ENCODE measurements at places on chromosomes 16 and 17.

DNA sequence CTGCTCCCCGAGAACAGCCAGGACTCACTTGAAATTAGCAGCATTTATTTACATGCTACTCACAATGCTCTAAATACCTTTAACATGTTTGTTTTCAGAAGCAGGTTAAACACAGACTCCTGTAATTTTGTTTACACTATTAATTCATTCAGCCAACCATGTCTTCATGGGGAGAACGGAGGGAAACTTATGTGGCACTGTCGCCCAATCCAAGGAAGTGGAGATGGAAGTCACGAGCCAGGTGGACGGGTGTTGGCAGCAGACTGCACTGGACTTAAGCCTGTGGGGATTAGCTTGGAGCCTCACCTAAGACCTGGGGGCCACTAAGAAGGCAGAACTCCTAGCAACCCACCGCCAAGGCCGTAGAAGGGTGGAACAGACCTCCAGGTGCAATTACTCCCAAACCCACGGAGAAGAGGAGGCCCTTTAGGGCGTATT lies 8.8 kb upstream of the GFAP start:
- H3K27ac ChIP-seq = no peak overlapping the region
- peaks cover 19% of the 10 kb centered on the region for H3K36me3 ChIP-seq
- peaks cover 4% of the 10 kb centered on the region for H3K4me1 ChIP-seq

DNA sequence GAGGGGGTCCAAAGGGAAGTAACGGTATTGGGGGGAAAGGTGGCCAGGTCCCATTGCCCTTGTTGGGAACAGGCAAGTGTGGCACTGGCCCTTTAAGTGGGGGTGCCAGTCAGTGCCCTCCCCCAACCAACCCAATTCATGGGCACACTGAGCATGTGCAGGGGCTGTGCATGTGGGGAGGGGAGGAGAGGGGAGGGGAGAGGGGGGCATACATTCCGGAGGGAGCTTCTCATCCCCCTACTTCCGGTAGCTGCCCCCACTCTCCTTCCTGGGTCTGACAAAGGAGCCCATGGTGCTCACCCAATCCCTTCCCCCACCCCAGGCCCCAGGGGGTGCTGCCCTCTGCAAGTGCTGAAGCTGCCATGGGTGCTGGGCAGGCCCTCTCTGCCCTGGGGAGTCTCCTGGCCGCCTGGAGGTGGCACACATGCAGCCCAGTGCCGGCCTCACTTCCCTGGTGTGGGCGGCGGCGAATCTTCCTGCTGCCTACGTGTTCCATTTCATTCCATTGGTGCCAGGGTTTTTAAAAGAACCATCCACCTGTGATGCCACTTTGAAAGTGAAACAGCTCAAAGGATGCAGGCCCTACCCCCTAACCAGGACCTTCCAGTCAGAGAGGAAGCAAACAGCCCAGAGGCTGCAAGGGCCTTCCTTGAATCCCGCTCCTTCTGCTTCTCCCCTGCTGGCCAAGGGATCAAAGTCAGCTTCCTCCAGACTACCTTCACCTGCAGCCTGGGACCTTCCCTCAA lies 11.0 kb downstream of the HEXIM2 start:
- H3K4me1 ChIP-seq = peaks cover 25% of the 10 kb centered on the region
- peak overlapping the region; percentile 68 for H3K4me3 ChIP-seq
- H3K36me3 ChIP-seq = no peaks in the 10 kb centered on the region
- H3K27ac ChIP-seq = peak overlapping the region; percentile 89

GRCh38 chr17:77793146-77793970 lies 165.1 kb upstream of the TNRC6C start:
- H3K27me3 ChIP-seq = no peaks in the 10 kb centered on the region
- H3K36me3 ChIP-seq = no peaks in the 10 kb centered on the region
- H3K4me1 ChIP-seq = peaks cover 2% of the 10 kb centered on the region
- H3K27ac ChIP-seq = no peak overlapping the region
- H3K4me3 ChIP-seq = no peak overlapping the region

DNA sequence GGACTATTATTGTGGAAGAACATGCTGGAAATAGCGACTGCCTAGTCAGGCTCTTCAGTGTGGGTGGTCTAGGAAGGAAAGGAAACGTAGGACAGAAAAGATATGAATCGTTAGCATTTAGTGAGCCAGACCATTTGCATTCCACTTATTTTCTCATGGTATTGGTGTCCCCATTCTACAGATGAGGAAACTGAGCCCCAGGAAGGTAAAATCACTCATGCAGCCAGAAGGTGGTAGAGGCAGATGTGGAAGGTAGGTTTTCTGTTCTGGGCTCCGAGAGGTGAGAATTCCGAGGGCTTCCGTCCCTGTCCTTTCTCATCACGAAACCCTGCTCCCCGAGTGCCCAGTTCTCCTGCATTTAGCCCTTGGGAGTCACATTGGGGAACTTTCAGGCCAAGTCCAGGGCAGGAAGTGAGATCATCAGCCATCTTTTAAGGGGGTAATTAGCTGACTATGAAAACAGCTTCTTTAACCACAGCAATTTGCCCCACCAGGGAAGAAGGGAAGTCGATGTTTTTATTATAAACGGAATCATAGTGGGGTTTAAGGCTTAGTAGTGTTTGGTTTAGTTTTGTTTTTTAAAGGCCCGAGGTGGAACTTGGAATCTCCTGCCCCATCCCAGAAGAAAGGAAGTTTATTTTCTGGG lies 110.7 kb upstream of the IRX3 start:
- H3K4me1 ChIP-seq = no peaks in the 10 kb centered on the region
- H3K27ac ChIP-seq = no peak overlapping the region
- no peak for DNase-seq
- peaks cover 3% of the 10 kb centered on the region for H3K27me3 ChIP-seq
- H3K4me3 ChIP-seq = no peak overlapping the region

GRCh38 chr17:51319186-51319585 lies 58.8 kb downstream of the UTP18 start:
- peaks cover 4% of the 10 kb centered on the region for H3K36me3 ChIP-seq
- no peak overlapping the region for H3K27ac ChIP-seq
- H3K27me3 ChIP-seq = peaks cover 5% of the 10 kb centered on the region
- no peak for DNase-seq
- H3K4me3 ChIP-seq = no peak overlapping the region

- H3K27me3 ChIP-seq = peaks cover 2% of the 10 kb centered on the region
- no peaks in the 10 kb centered on the region for H3K36me3 ChIP-seq
- H3K4me1 ChIP-seq = no peaks in the 10 kb centered on the region
- DNase-seq = no peak
Measured at GRCh38 chr17:65973237-65973636, 218.7 kb downstream of the CEP112 start.

DNA sequence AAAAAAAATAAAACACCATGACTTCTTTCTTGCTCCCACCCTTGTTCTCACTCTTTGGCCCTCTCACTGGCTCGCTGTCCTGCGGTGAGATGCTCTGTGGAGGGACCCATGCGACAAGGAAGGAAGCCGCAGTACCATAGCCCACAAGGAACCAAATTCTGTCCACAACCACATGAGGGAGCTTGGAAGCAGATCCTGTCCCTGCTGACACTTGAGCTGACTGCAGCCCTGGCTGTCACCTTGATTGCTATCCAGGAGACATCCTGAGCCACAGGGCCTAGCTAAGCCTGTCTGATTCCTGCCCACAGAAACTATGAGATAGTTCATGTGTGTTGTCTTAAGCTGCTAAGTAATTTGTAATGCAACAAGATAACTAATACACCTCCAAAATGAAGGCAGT lies 4.8 kb upstream of the MT2A start:
- H3K4me1 ChIP-seq = peaks cover 24% of the 10 kb centered on the region
- H3K27me3 ChIP-seq = peaks cover 6% of the 10 kb centered on the region
- no peaks in the 10 kb centered on the region for H3K36me3 ChIP-seq

DNA sequence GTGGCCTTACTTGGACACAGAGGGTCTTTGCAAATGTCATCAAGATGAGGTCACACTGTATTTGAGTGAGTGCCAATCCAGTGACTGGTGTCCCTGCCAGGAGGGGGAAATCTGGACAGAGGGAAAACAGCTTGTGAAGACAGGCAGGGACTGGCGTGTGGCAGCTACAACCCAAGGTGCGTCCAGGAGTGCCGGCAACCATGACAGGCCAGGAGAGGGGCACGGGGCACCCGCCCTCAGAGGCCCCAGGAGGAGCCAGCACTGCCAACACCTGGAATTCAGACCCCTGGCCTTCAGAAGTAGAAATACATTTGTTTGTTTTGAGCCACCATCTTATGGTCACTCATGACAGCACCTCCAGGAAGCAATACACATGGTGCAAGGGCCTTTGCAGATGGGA lies 225.7 kb downstream of the CPPED1 start:
- no peaks in the 10 kb centered on the region for H3K36me3 ChIP-seq
- no peak overlapping the region for H3K4me3 ChIP-seq
- no peak overlapping the region for H3K27ac ChIP-seq
- H3K4me1 ChIP-seq = peaks cover 9% of the 10 kb centered on the region

- no peak overlapping the region for H3K27ac ChIP-seq
- H3K27me3 ChIP-seq = peaks cover 1% of the 10 kb centered on the region
- no peak for DNase-seq
- H3K4me1 ChIP-seq = no peaks in the 10 kb centered on the region
Measured at GRCh38 chr17:33053676-33054075, 62.0 kb downstream of the SPACA3 start.

DNA sequence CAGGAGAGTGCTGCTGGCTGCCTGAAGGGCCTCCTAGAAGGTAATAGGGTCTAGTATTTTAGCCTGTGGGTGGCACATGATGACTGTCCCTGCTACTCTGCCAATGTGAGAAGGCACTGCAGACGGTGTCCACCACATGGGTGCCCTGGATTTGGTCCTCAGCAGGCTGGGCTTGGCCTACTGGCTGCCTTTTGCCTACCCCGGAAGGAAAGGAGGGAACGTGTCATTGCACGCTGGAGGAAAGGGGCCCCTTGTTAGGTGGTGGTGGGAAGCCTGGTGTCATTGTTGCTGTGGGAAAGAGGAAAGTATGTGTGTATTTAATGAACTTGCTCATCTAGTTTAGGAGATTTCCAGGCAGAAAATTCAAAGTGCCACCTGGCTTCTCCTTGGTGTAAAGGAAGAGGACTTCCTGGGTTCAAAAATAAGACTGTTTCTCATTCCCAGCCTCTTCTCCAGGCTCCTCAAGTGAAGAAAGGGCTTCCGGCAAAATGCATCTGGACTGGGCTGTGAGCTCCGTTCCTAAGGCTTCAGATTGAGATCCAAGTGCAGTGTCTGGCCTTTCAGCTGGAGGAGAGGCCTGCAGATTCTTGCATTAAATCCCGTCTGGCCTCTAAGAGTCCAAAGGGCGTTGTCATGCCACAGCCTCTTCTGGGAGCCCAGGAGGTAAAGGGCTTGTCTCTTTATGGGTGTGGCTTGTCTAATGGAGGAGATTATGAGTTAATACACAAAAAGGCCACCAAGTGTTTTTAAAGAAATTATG lies 55.1 kb downstream of the RPTOR start:
- no peak for DNase-seq
- peak overlapping the region; percentile 53 for H3K27ac ChIP-seq
- no peaks in the 10 kb centered on the region for H3K27me3 ChIP-seq
- H3K4me1 ChIP-seq = peaks cover 82% of the 10 kb centered on the region
- peaks cover 11% of the 10 kb centered on the region for H3K36me3 ChIP-seq

DNA sequence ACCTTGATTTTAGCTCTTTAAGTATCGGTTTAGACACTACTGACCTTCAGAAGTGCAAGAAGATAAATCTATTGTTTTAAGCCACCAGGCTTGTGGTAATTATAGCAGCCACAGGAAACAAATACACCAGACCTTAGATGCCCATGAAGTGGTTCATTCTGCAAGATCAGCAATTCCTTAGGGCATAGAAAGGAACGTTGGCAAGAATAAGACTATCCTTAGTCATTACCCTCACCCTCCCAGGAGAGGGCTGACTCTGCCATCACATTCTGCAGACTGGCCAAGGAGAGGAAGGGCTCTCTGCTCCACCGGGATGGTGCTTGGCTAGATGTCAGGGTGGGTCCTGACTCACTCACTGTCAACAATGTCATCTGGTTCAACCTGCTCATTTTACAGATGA lies 14.1 kb upstream of the NDEL1 start:
- H3K27ac ChIP-seq = no peak overlapping the region
- no peak for DNase-seq
- H3K27me3 ChIP-seq = peaks cover 18% of the 10 kb centered on the region
- H3K4me1 ChIP-seq = no peaks in the 10 kb centered on the region

- H3K36me3 ChIP-seq = no peaks in the 10 kb centered on the region
- no peak overlapping the region for H3K27ac ChIP-seq
- no peak for DNase-seq
- no peaks in the 10 kb centered on the region for H3K27me3 ChIP-seq
Measured at GRCh38 chr16:73298562-73298961, 250.6 kb upstream of the ZFHX3 start.

GRCh38 chr17:32835291-32835761 lies 41.6 kb downstream of the MYO1D start:
- DNase-seq = no peak
- H3K4me1 ChIP-seq = no peaks in the 10 kb centered on the region
- no peaks in the 10 kb centered on the region for H3K36me3 ChIP-seq
- peaks cover 3% of the 10 kb centered on the region for H3K27me3 ChIP-seq

- H3K4me3 ChIP-seq = no peak overlapping the region
- no peaks in the 10 kb centered on the region for H3K4me1 ChIP-seq
- DNase-seq = no peak
- H3K36me3 ChIP-seq = no peaks in the 10 kb centered on the region
- H3K27me3 ChIP-seq = peaks cover 2% of the 10 kb centered on the region
Measured at GRCh38 chr16:25786748-25787147, 95.0 kb downstream of the HS3ST4 start.

GRCh38 chr17:78174870-78175642 lies 6.7 kb downstream of the SYNGR2 start:
- no peak for DNase-seq
- peaks cover 49% of the 10 kb centered on the region for H3K4me1 ChIP-seq
- no peak overlapping the region for H3K4me3 ChIP-seq
- no peaks in the 10 kb centered on the region for H3K27me3 ChIP-seq
- peaks cover 68% of the 10 kb centered on the region for H3K36me3 ChIP-seq

- H3K27me3 ChIP-seq = peaks cover 2% of the 10 kb centered on the region
- no peaks in the 10 kb centered on the region for H3K4me1 ChIP-seq
- DNase-seq = no peak
- H3K4me3 ChIP-seq = no peak overlapping the region
- H3K36me3 ChIP-seq = no peaks in the 10 kb centered on the region
Measured at GRCh38 chr17:65952586-65952985, 239.3 kb downstream of the CEP112 start.

GRCh38 chr16:55271945-55272513 lies 52.0 kb upstream of the IRX6 start:
- no peak overlapping the region for H3K4me3 ChIP-seq
- no peaks in the 10 kb centered on the region for H3K36me3 ChIP-seq
- H3K27ac ChIP-seq = no peak overlapping the region
- no peak for DNase-seq

DNA sequence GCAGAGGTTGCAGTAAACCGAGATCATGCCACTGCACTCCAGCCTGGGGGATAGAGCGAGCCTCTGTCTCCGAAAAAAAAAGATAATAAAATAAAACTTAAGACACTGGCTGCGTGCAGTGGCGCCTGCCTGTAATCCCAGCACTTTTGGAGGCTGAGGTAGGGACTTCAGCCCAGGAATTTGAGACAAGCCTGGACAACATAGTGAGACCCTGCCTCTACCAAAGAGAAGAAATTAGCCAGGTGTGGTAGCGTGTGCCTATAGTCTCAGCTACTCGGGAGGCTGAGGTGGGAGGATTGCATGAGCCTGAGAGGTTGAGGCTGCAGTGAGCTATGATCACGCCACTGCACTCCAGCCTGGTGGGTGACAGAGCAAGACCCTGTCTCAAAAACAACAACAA lies 26.6 kb downstream of the RARA start:
- H3K27me3 ChIP-seq = no peaks in the 10 kb centered on the region
- H3K4me3 ChIP-seq = no peak overlapping the region
- no peak overlapping the region for H3K27ac ChIP-seq
- peaks cover 48% of the 10 kb centered on the region for H3K36me3 ChIP-seq
- H3K4me1 ChIP-seq = peaks cover 70% of the 10 kb centered on the region
